Foreskin melanocyte (primary cell): ENCODE measurements at places on chromosomes 4 and X.

DNA sequence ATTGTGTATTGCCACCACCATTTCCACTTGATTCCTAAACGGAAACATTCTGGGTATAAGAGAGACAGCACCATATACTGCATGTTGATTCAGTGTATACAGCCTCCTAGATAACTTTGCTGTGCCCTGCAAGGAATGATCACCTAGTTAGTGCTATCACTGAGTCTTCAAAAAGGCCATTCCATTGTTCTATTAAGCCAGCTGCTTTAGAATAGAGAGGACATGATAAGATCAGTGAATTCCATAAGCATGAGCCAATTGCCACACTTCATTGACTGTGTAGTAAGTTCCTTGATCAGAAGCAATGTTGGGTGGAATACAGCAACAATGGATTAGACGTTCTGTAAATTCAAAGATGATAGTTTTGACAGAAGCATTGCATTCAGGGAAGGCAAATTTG is 1047.3 kb downstream of the PCDH18 start:
- no peak for DNase-seq

DNA sequence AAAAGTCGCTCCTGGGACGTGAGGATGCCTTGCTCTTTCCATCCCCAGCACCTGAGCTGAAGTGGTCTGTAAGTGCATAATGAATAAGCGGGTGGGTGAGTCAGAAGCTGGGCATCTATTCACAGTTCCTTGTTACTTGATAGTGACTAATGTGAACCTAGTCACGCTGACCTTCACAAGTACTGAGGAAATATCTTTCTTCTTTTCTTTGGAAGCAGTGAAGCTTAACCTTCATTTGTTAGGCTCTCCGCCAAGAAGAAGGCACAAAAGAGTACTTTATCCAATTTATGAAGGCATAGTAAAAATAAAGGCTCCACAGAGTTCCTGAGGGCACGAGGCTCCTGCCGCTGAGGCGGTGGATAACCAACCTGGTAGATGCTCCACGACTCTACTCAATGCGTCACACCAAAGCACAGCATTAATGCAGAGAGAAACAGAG is 475.7 kb upstream of the SLIT2 start:
- DNase-seq = peak; percentile 69

GRCh38 chrX:11447418-11447817 is 154.2 kb downstream of the AMELX start:
- DNase-seq = no peak

GRCh38 chr4:117383468-117383867 is 298.1 kb upstream of the TRAM1L1 start:
- DNase-seq = no peak

DNA sequence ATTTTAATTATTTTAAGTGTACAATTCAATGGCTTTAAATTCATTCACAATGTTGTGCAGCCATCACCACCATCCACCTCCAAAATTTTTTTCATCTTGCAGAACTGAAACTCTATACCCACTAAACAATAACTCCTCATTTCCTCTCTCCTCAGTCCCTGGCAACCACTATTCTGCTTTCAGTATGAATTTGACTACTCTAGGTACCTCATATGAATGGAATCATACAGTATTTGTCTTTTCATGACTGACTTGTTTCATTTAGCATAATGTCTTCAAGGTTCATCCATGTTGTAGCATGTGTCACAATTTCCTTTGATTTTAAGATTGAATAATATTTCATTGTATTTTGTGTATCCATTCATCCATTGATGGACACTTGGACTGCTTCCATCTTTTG is 46.9 kb downstream of the KIF4A start:
- no peak for DNase-seq

DNA sequence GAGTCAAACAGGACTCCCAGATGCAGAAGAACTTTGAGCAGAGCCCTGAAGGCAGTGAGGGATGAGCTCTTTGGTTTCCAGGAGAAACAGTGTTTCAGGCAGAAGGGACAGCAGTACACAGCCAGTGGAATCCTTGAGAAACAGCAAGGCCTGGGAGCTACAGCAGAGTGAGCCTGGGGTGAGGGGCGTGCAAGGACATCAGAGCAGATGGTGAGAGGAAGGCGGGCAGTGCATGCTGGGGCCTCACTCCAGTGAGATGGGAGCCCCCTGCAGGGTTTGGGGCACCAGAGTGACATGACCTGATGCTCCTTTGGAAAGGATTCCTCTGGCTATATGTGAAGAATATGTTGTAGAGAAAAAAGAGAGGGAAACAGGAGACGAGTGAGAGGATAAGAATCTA is 98.1 kb upstream of the EGFL6 start:
- DNase-seq = no peak

DNA sequence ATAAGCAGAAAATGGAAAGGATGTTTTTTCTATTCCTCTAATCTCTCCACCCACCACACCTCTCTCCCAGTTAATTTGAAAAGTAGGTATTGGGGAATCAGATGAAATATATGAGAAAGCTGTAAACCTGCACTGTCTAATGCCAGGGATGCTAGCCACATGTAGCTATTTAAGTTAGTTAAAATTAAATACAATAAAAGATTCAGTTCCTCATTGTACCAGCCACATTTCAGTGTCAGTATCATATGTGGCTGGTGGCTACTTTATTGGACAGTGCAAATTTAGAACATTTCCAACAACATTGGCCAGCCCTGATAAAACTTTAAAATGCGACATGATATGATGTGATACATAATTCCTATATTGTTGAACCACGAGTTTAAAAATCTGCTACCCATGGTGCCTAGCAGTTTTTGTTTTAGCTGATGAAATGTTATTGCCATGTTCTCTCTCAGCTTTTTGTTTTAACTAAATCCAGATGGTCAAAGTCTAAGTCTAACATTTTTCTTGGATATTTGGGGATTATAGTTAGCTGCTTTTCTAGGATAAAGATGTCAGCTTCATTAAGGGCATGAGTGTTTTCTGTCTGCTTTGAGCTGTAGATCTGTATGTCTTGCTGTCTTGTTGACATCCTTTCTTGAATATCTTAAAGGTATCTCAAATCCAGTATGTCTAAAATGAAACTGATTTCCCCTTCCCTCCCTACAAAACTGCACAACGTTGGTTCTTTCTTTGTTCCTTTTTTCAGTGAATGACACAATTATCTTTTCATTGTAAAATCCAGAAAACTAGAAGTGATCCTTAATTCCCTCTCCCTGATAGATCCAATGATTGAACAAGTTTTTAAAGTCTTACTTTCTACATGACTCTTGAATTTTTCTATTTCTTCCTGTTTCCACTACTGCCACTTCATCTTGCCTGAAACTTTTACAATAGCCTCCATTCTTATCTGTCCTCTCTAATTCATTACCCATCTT is 6.2 kb downstream of the ARFIP1 start:
- no peak for DNase-seq

DNA sequence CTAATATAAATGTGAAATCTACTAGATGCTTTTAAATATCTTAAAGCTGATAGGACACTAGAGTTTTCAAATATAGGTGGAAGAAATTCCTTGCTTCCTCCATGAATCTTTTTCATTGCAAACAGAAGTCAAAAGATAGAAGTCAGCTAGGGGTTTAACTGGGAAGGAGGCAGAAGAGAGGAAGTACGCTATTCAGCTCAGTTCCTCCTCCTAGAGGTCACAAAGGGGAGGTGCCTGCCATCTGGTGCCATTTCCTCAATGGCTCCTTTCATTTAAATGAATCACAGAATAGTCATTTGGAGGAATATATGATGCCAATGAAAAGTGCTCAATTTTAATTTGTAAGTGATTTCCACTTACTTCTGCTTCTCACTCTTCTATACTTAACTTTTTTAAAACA is 8.5 kb downstream of the COL25A1 start:
- DNase-seq = peak; percentile 57

DNA sequence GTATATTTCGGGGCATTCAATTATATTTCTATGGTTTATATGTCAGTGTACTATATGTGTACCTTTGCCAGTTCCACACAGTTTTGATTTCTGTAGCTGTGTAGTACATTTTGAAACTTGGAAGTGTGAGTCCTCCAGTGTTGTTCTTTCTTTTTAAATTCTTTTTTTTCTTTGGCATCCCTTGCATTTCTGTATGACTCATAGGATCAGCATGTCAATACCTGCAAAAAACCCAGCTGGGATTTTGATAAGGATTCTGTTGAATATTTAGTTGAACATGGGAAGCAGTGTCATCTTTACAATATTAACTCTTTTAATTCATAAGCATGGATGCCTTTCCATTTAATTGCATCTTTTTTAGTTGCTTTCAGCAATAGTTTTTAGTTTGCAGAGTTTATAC is 100.0 kb downstream of the SH3BGRL start:
- DNase-seq = no peak

GRCh38 chr4:138831948-138832347 is 183.6 kb upstream of the NOCT start:
- no peak for DNase-seq

DNA sequence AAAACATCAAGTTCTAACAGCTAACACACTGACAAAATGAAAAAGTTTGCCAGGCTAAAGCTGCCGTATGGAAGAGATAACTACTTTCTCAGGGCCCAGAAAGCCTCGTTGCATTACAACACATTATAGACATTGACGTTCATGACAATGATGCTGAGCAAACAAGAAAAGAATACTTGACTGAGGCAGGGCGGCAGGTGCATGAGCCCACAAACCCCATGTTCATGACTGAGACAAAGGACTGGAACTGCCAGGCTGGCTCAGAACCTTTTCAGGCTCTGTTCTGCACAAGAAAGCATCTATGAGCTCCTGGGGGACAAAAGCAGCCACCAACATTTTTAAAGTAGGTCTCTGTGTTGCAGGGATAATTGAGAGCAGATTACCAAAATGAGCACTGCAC is 13.6 kb downstream of the TLR6 start:
- DNase-seq = no peak

DNA sequence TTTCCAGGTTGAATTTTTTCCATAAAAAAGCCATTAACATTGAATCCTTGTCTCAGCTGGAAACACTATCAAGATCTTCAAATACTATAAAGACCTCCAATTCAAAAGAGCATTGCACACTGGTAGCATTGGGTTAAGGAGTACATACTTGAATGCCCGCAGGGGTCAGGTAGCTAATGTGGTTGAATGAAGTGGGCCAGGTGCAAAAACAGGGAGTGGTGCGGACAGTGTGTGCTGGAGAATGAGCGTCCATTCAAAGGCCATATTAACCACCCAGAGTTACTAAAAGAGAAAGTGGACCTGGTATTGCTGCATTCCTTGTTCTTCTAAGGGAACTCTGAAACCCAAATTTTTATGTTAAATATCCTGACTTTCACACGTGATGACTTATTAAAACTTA is 91.6 kb downstream of the NYX start:
- DNase-seq = no peak

DNA sequence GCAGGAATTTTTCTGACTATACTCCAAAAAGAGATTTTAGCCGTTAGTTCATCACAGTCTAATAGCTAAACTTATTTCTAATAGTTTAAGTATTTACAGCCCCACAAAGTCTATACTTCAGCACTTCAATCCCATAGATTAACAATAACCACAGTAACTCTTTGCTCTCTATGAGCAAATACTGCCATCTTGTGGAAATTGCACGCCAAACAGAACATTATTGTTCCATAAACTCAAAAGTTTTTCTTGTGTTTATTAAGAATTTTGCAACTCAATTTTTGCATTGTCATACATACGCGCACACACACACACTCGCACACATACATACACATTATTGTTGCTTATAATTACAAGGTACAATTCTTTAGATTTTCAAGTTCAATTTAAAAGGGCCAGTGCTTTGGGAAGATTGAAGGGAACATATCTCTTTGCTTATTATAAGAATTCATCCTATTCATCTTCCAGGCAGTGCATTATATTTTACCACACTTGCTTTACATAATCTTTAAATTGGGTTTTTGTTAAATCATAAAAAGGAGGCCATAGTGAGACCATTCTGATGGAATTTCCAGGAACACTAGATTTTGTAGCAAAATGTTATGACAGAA is 63.8 kb upstream of the ATOH1 start:
- peak; percentile 42 for DNase-seq

- DNase-seq = no peak
Observed at GRCh38 chr4:150402871-150403272, 179.1 kb upstream of the MAB21L2 start.

- DNase-seq = peak; percentile 75
Observed at GRCh38 chr4:31052519-31052918, 332.4 kb downstream of the PCDH7 start.

DNA sequence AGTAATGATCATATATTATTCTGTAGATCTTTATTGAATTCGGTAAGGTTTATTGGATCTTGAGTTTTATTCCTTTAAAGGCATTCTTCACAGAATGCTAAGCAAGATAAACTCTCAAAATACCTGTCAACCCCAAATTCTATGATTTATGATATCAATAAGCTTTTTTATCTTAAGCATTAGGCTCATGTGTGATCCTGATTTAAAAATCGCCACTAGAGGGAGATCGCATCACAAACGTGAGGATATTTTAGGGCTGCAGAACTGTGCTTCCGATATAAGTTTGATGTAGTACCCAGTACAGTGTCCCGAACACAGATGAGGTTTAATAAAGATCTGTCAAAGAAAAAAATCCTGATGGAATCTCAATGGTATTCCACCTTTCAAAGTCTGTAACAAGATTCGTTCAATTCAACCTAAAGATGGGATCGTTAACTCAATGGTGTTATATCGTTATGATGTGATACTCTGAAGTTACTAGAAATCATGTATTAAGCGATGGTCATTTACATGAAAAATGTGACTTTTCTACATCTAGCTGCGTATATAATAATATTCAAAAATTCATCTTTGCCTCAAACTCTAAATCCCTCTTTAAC is 169.0 kb downstream of the CORIN start:
- peak; percentile 42 for DNase-seq

DNA sequence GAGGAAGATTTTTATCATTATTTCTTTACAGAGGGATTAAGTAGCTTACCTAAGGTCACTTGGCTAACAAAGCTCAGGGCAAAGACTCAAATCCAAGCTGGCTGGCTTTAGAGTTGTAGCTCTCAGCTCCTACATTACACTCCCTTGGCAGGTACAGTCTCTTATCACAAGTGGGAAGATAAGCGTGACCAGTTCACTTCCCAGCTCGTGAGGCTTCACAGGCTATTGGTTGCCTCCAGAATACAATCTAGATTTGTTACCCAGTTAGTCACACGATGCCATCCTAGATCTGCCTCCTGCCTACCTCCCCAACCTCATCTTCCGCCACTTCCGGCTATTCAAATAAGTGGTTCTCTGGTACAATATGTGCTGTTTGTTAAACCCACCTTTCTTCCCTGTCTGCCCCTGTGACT is 3.7 kb downstream of the MMRN1 start:
- no peak for DNase-seq

DNA sequence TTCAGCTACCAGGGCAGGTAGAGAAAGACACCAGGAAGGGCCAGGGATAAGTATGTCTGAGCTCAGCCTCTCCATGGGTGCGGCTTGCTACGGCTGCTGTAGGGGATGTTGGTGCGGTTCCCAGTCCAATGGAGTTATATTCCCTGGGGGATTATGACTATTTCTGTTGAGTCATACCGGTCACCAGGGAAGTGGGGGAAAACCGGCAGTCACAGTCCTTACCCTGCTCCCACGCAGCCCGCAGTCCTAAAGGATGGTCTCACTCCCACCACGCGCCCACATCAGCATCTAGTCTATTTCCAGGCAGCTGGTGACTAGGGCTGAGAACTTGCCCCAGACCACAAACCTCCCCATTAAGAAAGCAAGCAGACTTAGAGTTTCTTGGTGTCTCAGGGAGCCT is 191.6 kb downstream of the VEGFC start:
- no peak for DNase-seq
